ENCODE measurements at places on chromosomes 3 and 15.

- no peak for DNase-seq
These were observed 5.9 kb downstream of the ZBTB11 start for GRCh38 chr3:101671014-101671413.

DNA sequence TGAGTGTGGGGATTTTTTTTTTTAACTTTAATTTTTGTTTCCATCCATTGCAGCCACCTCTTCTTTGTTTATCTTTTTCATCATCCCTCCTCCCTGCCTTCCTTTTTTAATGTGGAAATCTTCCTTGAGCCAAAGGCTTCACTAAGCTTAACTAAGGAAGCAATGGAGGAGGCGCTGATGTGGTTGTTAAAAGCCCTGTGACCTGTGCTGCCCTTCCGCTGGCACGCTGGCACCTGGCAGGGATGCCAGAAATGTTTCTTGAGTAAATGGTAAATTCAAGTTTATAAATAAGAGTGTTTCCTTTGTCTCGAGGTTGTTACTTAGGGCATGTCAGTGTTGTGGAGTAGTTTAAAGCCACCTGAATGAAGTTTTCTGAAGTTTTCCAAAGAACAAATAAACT is 69.4 kb downstream of the CRTC3 start:
- no peak for DNase-seq

DNA sequence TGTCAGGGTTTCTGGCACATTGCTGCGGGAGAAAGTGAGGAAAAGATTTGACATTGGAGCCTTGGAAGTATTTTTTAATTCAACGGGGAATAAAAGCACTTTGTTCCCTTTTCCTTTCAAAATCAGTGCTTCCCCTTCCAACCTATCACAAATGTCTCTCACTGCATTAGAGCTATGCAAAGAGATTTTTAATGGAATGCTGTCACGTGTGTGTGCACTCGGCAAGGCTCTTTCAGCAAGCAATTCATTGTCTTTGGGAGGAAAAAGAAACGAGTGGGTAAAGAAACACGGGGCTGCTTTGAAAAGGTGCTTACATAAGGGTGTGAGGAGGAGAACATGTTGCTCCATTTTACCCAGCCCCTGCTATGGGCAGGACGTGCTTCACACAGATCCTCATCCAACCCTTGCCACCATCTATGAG is 490.4 kb upstream of the PROK2 start:
- no peak for DNase-seq

- DNase-seq = no peak
These were observed 75.7 kb downstream of the ITGB5 start for GRCh38 chr3:124811436-124811835.

- DNase-seq = no peak
These were observed 193.9 kb upstream of the THRB start for GRCh38 chr3:24688446-24689148.

- no peak for DNase-seq
These were observed 32.2 kb downstream of the VEPH1 start for GRCh38 chr3:157471064-157471463.

DNA sequence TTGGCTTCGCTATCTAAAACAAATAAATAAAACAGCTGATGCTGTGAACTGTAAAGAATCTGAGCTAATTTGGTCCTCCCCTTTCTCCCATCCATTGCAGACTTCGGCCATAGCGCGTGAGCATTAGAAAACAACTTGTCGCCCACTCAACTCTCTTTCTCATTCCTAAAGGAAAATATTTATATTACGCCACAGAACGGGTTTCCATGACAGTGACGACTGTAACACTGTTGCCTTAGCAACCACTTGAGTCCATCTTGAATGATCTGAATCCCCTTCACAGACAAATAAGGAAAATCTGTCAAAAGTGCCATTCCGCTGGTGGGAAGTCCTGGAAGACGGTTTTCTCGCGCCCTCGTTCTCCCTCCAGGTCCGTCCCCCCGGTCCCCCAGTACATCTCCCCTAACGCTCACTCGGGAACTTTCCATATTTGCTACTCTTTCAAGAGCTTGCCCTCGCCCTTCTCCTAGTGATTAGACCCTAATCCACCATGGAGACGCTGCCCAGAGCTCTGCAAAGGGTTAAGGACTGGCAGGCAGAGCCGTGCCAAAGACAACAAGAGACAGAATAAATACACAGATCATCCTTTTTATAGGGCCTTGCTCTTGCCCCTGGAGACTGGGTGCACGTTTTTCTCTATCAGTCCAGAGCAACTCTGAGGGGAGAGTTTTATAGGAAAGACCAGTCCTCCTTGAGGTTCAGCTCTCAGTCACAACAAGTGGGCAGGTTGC is 50.5 kb downstream of the CRYGS start:
- no peak for DNase-seq

DNA sequence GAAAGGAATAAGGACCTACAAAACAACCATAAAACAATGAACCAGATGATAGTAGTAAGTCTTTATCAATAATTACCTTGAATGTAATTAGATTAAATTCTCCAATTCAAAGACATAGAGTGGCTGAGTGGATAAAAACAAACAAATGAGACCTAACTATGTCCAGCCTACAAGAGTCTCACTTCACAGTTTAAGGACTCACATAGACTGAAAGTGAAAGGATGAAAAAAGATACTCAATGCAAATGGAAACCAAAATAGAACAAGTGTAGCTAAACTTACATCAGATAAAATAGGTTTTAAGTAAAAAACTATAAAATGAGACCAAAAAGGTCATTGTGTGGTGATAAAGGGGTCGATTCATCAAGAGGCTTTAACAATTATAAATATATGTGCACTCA is 21.9 kb upstream of the NR1I2 start:
- no peak for DNase-seq

DNA sequence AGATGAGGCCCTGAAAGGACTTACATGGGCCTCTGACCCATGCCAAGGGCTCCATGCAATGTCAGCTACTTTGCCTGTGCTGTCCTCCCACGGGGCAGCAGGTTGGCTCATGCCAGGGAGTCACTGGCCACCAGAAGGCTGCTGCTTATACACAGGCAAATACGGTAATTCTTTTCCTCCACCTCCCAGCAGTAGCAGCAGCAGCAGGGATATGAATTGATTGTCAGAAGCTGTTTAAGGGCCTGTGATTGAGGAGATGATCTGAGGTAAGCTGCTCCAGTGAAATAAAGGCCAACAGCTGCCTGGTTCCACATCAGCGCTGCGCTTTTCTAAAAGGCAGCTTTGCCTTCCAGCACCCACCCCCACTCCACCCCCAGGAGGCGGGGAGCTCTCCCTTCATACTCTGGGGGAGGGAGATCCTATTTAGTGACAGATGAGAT is 250.5 kb downstream of the SHQ1 start:
- DNase-seq = no peak

GRCh38 chr15:38680775-38681174 is 116.2 kb upstream of the RASGRP1 start:
- DNase-seq = no peak

GRCh38 chr15:69502470-69503045 is 49.9 kb downstream of the RPLP1 start:
- DNase-seq = no peak

DNA sequence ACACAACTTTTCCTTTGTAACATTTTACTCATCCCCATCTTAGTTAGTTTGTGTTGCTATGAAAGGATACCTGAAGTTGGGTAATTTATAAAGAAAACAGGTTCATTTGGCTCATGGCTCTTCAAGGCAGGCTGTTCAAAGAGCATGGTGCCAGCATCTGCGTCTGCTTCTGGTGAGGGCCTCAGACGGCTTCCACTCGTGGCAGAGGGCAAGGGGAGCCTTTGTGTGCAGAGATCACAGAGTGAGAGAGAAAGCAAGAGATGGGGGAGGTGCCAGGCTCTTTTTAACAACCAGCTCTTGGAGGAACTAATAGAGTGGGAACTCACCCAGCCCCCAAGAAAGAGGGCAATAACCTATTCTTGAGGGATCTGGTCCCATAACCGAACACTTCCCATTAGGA is 23.1 kb downstream of the PLA2G4F start:
- no peak for DNase-seq

DNA sequence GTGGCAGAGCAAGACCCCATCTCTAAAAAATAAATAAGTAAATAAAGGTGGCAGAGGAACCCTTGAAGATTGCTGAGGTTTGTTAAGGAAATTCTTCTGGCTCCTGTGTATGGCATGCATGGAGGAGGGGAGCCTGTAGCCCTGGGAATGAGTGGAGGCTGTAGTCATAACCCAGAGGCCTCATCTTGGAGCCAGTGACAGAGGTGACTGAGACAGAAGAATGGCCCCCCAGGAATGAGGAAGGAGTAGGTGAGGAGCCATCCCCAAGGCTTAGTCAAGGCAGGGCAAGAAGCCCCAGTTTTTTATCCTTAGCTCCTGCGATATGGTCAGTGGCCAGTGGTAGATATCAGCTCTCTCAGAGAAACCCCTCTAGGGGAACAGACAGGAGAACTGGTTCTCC is 46.5 kb downstream of the BSN start:
- DNase-seq = no peak

- DNase-seq = no peak
These were observed 25.0 kb upstream of the GP9 start for GRCh38 chr3:129035360-129036221.

DNA sequence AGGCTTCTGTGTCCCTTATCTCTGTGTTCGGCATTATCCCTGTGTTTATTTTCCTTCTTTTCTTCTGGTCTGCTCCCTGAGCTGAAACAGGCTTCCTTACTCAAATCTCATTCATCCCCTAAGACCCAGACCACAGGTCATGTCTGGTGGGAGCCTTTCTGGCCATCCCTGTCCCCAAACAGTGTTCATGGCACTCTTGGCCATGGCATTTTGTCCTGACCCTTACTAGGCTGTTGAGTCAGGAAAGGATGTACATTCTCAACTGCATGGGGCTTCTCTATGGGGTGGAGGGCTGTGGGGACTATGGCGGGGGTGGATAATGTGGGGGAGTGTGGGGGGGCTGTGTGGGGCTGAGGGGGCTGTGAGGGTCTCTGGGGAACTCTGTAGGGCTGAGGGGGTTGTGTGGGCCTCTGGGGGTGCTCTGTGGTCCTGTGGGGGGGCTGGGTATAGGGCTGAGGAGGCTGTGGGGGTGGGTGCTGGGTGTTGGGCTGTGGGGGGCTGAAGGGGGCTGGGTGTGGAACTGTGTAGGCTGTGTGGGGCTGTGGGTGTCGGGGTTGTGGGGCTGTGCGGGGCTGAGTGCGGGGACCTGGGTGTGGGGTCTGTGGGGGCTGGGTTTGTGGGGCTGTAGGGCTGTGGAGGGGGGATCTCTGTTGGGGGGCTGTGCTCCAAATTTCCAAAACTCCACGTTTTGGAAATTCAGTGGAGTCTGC is 64.3 kb downstream of the KLF13 start:
- DNase-seq = no peak

DNA sequence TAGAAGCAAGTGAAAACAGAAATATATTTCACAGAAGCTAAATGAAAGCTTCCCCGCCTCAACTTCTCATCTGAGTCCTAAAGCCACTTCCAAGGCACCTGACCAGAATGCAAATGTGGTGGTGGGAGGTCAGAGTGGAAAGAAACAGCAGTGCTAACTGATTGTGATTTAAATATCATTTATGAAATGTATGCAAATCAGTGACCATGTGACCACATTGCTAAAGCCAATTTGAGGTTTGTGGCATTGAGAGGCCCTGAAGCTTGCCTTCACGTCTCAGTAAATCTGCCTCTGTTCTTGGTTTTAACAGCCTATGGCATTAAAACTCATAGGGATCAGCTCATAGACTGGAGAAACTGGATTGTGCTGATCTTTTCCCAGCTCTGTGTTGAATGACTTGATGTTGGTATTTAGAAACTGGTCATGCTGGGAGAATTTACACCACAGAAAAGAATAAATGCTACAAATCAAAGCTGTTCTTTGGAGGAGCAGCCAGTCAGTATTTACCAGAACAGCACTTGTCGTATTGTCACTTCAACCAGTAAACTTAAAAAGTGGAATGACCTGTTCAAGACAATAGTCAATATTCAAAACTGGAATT is 481.4 kb upstream of the ALCAM start:
- DNase-seq = no peak

GRCh38 chr3:26308454-26308853 is 314.1 kb upstream of the LRRC3B start:
- DNase-seq = no peak

DNA sequence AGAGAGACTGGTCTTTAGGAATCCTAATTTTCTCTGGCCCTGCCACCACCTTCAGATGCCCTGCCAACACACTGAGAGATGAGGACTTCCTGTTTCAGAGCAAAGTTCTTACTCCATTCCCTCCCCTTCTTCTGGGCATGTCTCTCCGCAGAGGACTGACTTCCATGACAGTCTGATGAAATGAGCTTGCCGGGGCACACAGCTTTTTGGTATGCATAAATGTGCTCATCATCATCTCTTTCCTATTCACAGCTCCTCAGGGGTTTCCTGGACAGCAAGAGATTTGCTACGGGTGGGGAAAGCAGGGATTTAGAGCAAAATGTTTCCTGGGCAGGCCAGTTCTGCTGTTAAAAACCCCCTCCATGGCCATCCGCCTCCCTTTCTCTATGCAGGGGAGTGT is 27.6 kb upstream of the SEMA6D start:
- no peak for DNase-seq

- DNase-seq = no peak
These were observed 181.4 kb upstream of the UBE2E1 start for GRCh38 chr3:23624305-23624704.

DNA sequence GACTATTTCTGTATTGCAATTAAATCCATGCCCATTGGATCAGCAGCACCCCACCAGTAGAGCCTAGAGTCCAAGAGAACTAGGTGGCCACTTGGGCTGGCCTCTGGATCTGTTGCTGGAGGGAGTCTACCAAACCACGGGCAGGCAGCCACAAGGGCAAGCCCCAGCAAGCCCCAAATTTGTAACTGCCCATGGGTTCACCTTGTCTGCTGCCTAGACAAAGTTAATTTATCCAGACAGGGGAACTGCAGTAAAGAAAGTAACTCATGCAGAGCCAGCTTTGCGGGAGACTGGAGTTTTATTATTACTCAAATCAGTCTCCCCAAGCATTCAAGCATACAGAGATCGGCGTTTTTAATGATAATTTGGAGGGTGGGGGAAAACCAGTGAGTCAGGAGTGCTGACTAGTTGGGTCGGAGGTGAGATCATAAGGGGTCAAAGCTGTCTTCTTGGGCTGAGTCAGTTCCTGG is 74.0 kb upstream of the TERB2 start:
- no peak for DNase-seq

DNA sequence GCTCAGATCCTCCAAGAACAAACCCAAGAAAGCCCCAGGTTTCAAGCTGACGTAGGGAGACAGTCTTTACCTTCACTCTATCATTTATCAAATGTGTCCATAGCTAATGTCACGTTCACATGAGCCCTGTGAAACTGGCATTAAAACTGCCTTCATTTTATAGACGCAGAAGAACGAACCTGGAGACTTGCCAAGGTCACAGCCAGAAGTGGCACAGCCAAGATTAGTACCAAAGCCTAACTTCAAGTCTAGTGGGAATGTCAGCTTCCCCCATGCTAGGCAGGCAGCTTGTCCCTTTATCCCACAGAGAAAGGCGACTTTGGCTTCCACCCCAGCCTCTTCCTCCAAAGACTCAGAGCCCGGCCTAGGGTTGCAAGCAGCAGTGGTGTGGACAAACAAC is 517.2 kb downstream of the SHQ1 start:
- no peak for DNase-seq
